Cortex of kidney (tissue), 1 donor: ENCODE measurements at places on chromosomes 5 and 9.

DNA sequence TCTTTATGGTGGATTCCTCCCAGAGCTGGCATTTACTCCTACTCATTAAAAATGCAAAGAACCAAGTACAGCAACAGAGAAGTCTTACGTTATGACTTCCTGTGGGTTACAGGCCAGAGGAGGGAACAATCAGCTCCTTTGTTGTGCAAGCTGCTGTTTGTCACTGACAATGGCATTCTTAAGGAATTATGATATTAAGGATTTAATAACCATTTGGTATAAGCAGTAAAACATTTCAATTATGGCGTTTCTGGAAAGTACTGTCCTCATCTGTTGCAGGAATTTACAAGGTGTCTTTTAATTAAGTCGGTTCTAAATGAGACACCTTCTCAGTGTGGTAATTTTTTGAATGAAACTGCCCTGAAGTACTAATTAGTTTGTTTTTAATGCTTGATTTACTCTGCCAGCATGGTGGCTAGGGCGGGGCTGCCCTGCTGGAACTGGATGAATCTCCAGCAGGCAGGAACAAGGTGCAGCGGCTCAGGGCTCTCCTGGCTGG is 49.1 kb upstream of the VDAC1 start:
- DNase-seq = no peak

DNA sequence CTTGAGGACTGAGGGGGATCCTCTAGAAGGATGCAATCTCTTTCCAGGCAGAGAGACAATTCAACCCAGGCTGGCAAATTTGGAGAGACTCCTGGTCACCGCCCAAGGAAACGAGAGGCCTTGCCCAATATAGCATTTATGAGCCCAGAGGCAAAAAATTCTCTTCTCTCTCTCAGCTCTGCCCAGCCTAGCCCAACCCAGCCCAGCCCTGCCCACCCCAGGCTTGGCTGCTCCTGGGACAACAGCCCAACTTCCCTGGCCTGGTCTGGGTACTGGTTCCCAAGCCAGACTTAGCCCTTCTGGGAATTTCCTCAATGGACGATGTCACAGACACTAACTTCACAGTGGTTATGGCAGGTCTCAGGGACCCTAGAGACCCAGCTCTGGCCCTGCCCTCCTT is 116.5 kb downstream of the PSD2 start:
- DNase-seq = no peak

DNA sequence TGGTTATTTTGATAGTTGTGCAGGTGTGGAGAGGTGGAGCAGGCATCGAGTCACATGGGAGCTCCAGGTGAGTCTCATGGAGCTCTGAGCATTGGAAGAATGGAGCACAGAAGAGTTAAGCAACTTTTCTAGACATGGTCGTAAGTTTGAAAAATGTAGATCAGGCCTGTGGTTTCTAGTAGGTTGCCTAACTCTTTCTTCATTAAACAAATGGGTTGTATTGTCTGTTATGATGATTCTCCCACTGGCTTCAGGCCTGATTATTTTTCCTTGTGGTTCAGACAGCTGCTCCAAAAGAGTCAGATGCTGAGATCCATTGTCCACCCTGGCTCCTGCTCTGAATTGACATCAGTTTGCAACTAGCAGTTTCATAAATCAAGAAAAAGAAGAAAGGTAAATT is 80.3 kb upstream of the RPS23 start:
- DNase-seq = no peak

GRCh38 chr9:68683433-68683832 is 21.6 kb upstream of the PIP5K1B start:
- no peak for DNase-seq

DNA sequence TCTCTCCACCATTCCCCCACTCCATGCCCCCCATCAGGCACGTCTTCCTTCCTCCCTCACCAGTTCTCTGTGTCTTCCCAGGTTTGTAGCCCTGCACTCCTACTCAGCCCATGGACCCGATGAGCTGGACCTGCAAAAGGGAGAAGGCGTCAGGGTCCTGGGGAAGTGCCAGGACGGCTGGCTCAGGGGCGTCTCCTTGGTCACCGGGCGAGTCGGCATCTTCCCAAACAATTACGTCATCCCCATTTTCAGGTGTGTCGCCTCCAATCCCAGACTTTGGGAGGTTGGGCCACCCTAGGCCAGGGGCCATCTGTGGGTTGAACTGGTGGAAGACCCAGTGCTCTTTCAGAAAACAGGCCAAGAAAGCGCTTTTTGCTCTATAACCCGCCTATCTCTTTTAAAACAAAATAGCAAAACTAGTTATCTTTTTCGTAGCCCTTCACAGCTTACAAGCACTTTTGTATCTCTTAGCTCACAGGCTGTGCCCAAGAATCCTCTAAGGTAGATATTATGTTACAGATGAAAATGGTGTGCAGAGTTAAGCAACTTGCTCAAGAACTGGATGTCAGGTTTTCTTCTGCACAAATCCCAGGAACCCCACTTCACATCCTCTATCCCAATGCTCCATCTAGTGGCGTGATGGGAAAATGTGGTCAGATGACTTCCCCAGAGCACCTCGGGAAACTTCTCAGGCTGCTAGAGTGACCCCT is 56.2 kb downstream of the PLAC8L1 start:
- no peak for DNase-seq

GRCh38 chr9:118577121-118577520 is 792.1 kb downstream of the BRINP1 start:
- DNase-seq = no peak

DNA sequence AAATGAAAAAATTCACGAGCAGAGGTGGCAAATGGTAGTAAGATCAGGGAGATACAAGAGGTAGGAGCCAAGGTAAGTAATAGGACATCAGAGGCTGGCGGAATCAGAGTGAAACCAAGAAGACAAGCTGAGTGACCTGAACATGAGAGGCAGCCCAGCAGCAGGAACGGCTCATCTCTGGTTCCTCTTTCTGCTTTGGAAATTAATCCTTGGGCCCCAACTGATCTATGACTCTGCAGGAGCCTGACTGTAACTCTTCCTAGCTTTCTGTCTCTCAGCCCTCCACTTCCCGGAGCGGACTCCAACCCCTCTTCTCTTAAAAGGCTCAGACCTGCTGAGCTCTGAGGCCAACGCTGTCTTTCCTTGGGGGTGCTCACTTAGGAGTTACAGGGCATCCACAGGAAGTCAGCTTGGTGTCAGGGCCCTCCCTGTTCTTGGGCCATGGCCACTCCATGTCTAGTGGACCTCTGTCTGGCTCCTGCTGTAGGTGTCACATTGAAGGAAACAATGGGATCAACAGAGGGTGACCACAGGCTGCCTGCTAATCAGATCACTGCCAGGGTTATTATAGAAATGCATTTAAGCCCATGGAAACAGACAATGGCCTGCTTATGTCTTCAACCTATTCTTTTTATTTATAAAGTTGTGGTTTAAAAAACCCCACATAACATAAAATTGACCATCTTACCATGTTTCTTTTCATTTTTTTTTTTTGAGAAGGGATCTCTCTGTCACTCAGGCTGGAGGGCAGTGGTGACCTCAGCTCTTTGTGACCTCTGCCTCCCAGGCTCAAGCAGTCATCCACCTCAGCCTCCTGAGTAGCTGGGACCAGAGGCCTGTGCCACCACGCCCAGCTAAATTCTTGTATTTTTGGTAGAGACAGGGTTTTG is 22.5 kb upstream of the SHB start:
- no peak for DNase-seq

- no peak for DNase-seq
Observed at GRCh38 chr9:115207003-115207836, 89.3 kb upstream of the TNC start.

GRCh38 chr5:137741718-137742117 is 5.8 kb upstream of the KLHL3 start:
- no peak for DNase-seq

- DNase-seq = no peak
Observed at GRCh38 chr9:98031935-98032334, 24.6 kb upstream of the NANS start.

DNA sequence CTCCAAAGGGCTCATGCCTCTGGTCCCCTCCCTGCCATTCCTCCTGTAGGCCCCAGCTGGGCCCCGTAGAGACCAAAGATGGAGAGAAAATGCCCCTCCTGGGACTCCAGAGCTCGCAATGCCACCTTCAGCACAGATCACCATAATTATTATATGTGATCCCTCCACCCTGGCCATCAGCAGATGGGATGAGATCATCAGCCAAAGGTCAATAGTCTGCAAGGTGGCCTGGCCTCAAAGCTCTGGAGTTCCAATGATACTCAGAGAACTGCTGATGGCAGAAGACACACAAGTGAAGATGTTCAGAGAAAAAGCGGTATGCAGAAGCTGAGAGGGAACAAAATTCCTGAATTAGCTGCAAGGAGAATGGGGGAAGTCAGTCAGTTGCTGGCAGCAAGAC is 5.0 kb downstream of the RPP25L start:
- no peak for DNase-seq

DNA sequence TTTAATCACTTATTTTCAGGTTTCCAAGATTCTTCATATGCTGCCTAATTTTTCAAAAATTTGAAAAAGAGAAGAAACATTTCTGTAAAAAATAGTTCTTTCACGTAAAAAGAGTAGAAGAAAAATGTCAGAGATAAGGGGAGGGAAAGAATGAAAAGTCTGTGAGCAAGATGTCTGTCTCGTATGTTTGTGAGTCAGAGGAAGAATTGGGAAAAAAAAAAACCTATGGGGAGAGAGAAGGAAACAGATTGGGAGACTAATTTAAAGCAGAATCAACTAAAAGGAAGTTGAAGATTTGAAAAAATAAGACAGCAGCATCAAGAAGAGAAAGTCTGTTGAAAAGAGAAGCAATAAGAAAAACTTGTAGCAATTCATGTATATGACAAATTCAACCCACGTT is 456.3 kb downstream of the HINT1 start:
- DNase-seq = no peak

DNA sequence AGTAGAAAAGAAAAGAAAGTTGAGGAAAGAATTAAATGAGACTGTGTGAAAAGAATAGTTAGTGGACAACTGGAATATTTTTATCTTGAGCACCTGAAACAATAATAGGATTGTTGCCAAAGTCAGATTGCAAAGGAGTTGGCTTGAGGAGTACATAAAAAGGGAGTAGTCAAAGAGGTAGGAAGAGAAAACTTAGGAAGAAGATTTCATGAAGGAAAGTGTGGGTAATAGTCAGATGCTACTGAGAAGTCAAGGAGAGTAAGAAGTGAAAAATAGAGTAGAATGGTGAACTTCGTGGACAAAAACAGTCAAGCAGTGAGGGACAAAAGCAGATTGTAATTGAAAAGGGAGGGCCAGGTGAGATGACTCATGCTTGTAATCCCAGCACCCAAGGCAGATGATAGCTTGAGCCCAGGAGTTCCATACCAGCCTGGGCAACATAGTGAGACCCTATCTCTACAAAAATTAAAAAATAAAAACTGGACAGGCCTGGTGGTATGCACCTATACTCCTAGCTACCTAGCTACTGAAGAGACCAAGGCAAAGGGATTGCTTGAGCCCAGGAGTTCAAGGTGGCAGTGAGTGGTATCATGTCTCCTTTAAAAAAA is 178.9 kb downstream of the NIPBL start:
- no peak for DNase-seq

DNA sequence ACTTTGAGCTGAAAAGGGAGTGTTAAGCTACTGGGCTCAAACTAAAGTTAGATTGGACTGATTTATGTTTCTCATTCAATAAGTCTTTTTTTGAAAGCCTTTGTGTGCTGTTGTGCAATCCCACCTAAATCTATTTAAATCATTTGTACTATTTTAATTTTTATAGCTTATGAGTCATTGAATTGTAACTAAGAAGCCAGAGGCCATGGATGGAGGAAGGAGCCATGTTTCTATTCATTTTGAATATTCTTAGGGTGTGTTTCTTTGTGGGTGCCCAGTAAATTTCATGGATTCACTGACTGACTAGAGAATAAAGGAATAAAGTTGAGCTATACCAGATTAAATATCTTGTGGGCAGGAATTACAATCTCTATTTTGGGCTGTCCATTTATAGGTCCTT is 238.5 kb downstream of the KIF4B start:
- no peak for DNase-seq

GRCh38 chr5:67133217-67133616 is 63.4 kb downstream of the CD180 start:
- DNase-seq = no peak

- DNase-seq = no peak
Observed at GRCh38 chr5:159071382-159071781, 28.3 kb downstream of the EBF1 start.

DNA sequence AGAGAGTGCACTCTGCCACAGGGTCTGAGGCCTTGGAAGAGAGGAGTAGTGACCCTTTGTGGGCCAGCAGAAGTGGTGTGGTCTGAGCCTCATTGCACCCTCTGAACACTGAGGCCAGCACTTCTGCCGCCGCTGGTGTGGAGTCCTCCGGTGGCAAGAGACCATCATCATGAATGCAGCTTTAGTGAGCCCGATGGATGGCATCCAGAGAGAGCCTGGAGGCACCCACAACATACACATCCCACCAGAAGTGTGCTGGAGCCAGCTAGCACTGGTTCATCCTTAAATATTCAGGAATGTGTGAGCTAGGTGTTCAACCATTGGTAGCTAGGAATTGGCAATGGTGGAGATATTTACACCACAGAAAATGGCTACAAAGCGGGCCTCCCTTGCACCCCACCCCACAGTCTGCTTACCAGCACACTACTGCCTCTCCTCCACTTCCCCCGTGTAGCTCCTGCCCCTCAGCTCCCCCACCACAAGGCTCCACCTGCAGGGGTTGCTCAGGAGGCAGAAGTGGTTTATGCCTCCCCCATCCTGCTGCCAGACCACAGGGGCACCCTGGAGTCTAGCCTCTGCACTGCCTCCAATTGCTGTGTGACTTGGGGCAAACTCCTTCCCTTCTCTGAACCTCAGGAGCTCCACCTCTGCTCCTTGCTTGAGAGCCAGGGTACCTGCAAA is 16.4 kb downstream of the SLC6A7 start:
- no peak for DNase-seq

DNA sequence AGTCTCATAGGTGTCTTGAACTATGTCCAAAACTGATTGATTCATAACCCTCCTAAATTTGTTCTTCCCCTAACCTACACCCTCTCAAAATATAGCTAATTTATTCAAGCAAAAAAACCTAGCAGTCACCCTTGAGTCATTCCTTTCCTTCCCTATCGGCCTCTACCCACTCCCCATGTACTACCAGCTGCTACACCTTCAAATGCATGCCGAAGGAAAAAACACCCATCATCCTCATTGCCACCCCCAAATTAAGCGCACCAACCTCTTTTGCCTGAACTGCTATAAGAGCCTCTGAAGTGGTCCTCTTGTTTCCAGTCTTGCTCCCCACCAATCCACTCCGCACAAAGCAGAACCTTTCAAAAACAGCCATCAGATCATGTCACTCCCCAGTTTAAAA is 12.6 kb downstream of the LIFR start:
- DNase-seq = no peak

GRCh38 chr5:147037515-147038205 is 159.1 kb upstream of the PPP2R2B start:
- no peak for DNase-seq
